ENCODE measurements at places on chromosomes 2 and 18.

DNA sequence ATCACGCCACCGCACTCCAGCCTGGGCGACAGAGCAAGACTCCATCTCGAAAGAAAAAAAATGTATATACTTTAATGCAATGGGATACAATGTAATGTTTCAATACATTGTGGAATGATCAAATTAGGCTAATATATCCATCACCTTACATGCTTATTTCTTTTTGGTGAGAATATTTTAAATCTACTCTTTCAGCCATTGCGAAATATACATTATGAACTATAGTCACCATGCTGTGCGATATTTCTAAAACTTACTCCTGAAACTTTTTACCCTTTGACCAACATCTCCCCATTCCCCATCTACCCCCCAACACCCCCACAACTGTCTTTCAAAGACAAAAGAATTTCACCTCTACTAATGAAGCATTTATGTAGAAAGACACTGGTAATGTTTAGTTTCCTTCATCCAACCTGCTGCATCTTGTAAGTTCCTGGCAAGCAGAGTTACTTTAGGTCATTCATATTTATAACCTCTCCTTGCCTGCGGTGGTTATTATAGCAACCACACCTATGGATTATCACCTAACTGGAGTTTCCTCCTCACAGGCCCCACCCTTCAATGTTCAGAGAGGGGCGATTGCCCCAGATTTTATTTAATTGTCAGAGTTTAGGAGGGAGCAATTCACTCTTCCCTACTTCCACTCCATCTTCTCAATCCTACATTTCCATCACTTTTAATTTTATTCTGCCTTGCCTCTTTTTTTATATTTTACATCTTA, 1.2 kb upstream of the ME2 start:
- DNase-seq = no peak

GRCh38 chr2:231123362-231123898, 1.4 kb downstream of the HTR2B start:
- DNase-seq = no peak

DNA sequence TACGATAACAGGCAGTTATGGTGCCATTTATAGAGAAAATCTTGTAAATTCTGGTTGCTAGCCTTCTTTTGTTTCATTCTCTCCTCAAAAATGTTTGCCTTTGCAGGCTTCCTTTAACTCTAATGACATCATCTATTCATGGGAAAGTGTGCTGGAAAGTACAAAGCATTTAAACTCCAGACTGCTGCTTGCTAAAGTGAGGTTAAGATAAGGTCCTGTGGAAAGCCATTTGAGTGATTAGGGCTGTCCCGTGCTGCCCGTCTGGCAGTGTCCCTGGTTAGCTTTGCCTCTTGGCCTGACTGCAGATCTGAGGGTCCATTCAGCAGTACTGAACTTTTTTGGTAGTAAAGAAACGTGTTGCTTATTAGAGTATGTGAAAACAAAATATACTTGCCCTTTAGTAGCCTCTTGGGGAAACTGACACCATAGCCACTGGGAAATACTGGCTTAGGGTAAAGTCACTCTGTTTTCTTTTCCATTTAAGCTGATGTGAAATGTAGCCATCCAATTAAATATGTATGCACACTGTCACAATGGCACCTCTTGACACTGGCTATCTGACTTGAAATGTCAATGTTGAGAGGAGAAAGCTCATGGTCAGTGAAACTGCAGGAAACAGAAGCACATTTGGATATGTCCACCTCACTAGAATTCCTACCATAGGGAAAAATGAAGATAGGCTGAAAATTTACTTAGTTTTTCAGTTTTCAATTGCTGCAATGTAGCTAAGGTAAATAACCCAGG, 321.5 kb downstream of the SLC8A1 start:
- DNase-seq = no peak

GRCh38 chr2:49831698-49832367, 677.5 kb upstream of the FSHR start:
- DNase-seq = no peak

DNA sequence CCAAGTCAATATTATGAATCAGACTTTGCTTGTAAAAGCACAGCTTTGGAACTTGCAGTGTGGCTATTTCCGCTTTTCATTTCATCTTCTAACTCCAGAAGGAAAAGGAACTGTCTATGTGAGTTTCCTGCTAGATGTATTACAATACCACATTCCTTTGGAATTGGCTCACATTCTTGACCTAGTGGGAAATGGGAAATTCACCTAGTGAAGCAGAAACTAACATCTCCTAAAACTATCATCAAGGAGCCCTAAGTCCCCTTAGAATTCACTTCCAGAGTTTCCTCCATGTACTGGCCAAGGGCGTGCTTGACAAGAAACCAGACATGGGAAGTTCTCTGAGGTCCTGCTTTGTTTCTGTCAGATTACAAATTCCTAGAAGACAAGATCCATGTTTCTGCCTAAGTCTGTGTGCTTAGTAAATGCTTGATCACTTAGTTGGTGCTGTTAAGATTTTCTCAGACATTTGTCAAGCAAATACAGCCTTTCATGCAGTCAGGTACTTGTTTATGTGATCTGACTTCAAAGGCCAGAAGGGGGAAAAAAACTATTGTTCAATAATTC, 275.7 kb upstream of the FN1 start:
- DNase-seq = no peak

DNA sequence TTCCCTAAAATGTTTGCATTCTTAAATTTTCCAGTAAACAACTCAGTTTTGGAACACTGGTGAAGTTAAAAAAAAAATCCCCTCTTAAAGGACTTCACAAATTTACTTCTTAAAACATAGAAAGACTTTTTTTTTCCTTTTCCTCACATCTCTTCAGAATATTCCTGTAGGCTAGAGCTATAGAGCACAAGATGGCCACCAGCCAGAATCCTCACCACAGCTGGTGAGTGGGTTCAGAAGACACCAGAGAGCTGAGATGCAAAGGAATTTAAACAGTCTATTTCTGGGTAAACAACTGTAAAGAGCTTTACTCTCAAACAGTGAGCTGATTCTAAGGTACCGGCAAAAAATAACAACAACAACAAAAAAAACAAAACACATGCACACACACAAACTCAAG, 252.8 kb downstream of the LRP1B start:
- DNase-seq = peak; percentile 28

DNA sequence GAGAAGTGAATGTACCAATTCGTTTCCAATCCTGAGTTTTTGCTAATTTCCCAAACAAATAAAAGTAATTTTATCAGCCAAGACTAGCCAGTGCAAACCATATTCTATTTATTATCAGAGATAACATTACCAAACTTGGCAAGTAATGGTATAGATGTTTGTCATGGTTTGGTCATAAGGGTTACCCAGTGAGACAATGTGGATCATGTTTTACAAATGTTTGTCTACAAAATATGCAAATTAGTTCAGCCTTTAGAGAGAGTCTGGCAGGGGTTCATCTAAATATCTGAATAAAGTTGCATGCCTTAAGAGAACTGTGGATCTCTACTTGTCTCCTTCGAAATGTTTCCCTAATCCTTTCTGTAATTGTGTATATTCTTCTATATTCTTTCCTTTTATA, 152.2 kb downstream of the KCNH7 start:
- DNase-seq = no peak

GRCh38 chr18:37429791-37430190, 135.8 kb downstream of the CELF4 start:
- DNase-seq = no peak

GRCh38 chr2:96287273-96287856, 18.0 kb downstream of the SNRNP200 start:
- no peak for DNase-seq

DNA sequence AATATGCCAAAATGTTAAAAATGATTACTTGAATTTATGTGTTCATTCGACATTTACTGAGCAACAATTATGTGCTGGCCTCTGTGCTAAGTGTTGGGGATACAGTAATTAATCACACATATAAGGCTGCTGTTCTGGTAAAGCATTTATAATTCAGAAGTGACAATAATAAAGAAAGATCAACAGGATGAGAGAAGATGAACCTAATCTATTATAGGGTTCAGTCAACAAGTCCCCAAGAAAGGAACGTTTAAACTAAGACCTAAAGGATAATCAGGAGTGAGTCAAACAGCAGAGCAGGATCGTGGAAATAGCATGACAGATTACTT, 60.1 kb upstream of the COX7A2L start:
- no peak for DNase-seq

DNA sequence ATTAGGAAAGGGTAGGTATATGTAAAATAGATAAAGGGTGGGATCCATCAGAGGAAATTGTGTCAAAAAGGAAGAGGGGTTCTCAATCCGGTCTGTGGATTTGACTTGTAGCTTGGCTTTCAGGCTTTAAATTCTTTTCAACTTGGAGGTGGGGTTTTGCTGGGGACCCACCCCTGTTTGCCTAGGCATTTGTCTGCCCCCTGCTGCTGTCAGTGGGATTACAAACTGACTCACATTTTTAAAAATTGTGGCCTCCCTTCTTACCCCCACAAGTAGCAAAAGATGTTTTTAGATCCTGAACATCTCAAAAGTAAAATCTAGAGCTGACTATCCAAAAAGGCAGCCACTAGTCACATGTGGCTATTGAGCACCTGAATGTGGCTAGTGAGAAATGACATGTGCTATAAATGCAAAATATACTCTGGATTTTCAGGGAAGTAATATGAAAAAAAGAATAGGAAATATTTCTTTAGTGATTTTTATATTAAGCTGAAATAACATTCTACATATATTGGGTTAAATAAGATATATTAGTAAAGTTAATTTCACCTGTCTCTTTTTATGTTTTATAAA, 178.9 kb downstream of the GFPT1 start:
- DNase-seq = no peak

DNA sequence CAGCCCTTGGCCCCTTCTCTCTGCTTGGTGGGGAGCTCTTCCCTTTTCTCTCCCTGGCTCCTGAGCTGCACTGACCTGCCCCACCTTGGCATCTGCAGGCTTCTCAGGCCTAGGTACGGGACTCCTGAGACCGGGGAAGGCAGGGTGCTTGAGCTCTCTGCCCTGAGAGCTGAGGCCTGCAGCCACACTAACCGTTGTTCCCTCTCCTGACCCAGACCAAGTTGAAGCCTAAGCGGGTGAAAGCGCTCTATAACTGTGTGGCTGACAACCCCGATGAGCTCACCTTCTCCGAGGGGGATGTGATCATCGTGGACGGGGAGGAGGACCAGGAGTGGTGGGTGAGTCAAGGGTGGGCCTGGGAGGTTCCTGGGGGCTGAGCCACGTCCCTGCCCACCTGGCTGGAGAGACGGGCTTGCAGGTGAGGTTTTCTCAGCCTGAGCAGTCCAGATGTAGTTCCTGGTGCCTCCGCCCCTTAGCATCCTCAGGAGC, 22.2 kb downstream of the ITGB1BP1 start:
- DNase-seq = no peak

GRCh38 chr18:79540161-79540903, 139.3 kb upstream of the CTDP1 start:
- DNase-seq = no peak

GRCh38 chr2:203533676-203534591, 1.2 kb downstream of the RAPH1 start:
- peak; percentile 32 for DNase-seq

GRCh38 chr2:217283460-217283859, 423.6 kb upstream of the TNP1 start:
- DNase-seq = peak; percentile 39

GRCh38 chr2:118580107-118580506, 267.3 kb downstream of the EN1 start:
- no peak for DNase-seq

GRCh38 chr18:25946540-25946939, 143.9 kb downstream of the SS18 start:
- DNase-seq = no peak

GRCh38 chr2:212424082-212424481, 114.5 kb downstream of the ERBB4 start:
- DNase-seq = no peak

DNA sequence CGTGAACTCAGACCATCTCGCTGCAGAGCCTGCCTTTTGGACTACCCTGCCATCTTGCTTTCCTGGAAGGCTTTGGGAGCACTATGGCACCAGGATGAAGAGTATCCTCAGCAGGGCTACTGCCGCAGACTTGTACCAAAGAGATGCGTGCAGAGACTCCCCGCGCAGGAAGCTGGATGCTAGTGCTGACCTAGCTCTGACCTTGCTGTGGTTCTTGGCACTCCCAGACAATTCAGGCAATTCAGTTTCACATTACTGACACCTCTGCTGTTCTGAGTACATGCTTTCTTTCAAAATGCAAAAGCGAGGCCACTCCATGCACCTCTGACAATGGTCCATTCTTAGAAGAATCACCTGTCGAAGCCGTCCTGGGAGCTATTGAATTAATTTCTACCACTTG, 251.5 kb upstream of the MEX3C start:
- no peak for DNase-seq

DNA sequence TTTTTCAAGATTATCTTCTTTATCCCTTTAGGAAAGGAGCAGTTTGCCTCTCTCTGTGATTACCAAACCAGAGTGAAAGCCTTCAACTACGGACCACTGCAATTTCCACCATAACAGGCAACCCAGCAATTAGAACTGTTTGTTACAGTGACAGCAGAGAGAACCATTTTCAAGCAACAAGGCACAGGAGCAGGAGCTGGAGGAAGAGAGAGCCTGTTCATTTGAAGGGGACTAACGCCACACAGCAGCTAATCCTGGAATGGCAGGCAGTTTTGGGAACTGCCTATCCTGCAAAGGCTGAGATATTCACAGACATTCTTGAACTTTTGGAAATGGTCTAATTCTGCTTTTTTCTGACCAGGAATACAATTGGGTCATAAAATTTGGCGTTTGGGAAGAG, 1541.9 kb upstream of the PIK3C3 start:
- DNase-seq = peak; percentile 38

GRCh38 chr2:98548920-98549818, 59.1 kb downstream of the COA5 start:
- DNase-seq = no peak

DNA sequence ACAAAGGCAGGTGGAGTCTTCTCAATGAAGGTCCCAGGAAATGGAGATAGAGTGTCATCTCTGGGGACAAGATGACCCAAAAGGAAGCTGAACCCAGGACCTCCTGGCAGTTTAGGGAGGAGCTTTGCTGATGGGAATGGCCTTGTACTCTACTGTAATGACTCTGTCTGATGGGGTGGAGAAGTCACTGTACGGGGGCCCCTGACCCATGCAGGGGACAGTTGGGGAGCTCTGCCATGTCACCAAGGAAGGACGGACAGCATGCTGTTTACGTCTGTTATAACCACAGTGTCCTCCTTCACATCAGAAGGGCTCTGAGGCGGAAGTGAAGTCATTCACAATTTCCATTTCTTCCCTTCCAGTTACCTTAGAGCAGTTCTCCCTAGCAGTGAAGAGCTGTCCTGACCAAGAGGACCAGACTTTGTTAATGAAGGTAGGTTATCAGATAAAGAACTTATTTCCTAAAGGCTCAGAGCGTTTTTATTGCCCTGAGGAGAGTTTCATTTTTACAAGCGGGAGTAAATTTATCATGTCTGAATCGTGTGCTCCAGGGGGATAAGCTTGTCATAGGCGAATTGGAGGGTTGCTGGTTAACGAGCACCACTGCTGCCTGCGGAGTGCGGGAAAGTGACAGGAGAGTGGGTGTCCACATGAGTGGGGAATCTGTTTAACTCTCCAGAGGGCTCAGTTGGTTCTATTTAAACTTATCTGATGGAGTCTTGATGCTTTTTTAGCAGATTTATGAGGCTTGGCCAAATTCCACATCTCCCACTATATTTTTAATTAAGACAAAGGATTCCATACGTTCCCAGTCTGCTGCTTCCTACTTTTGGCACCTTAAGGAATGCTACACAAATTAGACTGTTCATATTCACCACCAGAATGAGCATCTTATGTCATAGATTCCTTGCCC, 71.6 kb upstream of the BCL2L11 start:
- DNase-seq = no peak

Data from femur (tissue), 1 donor.